ENCODE measurements at places on chromosomes 4 and X.

DNA sequence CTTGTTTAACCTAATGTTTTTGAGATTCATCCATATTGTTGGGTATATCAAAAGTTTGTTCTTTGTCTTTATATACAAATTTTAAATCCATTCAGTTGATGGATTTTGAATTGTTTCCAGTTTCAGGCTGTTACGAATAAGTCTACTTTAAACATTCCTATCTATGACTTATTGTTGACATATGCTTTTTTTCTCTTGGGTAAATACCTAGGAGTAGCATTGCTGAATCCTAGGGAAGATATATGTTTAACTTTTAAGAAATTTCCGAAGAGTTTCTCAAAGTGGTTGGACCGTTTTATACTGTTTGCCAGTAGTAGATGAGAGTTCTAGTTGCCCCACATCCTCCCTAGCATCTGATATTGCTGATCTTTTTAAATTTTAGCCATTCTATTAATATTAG is 60.9 kb upstream of the IL13RA1 start:
- DNase-seq, result no peak

GRCh38 chr4:150240011-150240410 is 161.8 kb downstream of the DCLK2 start:
- DNase-seq, result no peak

DNA sequence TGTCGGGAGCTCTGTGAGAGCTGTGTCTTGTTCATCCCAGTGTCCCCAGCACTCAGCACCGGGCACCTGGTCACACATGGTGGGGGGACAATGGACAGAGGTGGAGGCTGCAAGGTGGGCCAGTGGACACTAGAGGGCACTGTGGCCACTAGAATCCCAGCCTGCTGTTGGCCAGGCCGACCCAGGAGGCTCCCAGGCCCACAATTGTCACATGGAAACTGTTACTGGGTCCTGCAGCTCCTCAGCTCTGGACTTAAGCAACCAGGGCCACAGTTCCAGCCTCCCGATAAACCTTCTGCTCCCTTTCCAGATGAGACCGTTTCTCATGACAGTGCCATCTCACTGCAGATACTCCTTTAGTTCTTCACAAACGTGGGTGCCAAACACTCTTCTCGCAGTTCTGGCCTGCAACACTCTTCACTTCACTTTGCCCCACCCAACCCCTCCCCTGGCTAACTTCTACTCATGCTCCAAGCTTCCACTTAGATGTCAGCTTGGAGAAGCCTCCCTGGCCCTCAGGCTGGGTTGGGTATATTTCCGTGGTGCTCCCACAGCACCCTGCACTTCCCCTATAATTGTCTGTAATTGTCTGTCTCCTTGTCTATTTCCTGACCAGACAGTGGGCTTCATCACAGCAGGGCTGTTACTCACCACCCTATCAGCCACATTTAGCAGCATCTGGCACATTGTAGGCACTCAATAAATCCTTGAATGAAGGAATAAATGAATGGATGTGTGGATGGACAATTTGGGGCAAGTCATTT is 3.5 kb upstream of the IQSEC2 start:
- DNase-seq, result peak; percentile 39

- DNase-seq, result no peak
These were observed 165.7 kb downstream of the SOWAHB start for GRCh38 chr4:76732246-76732645.

Measured in activated CD4-positive, alpha-beta T cell treated with anti-CD3 and anti-CD28 coated beads, Interleukin-2, amount 50 U/mL, for 1 hour (primary cell).